ENCODE measurements at places on chromosomes 16 and 17.

DNA sequence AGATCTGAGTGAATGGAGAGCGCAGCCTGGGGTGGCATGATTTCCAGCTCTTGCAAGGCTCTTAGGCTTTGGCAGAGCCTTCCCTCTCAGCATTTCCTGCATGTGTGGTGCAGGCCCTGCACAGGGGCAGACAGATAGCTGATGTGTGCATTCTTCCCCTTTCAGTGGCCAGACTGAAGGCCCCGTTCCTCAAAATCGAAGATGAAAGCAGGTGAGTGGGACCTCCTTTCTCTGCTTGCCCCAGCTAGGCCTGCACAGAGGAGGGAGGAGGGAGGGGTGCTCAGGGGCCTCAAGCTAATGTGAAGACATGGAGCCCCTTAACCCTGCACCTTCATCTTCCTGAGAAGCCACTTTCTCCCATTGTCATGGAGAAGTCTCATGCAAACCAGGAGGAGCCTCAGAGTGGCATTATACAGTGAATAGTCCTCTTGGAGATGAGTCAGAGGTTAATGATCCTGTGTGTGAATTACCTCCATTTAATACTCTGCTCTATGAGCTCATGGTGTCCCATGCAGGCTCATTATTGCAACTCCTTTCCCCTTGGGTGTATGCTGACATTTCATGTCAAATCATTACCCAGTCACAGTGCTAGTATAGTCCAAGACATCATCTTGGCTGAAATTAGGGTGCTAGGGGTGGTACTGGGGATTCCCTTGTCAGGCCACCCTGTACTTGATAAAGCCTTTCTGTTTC lies 20.4 kb upstream of the ADAM11 start:
- DNase-seq: no peak

DNA sequence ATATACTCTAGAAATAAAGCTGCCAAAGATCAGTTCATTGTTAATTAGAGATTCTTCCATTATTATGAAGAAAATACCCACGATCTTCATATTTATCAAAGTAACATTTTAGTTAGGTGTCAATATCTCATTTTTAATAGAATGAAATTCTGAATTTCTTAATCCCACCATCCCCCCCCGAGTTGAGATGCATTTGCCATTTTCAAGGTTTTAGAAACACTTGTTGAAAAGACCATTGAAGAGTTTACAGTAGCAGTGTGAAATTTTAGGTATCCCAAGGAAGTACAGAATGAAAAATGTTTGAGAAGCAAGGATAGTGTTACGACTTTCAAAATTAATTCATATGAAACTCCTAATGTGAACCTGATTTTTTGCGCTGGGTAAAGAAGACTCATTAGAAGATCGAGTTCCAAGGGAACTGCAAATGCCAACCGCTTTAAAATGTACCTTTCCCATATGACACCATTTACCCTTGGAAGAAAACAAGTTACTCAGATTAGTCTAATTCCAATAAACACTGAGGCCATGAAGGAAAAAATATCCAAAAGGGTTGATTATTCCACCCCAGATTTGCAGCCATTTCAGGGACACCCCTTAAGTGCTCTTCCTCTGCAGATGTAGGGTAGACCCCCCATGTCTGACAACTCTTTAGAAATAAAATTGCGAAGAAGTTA lies 731 bp downstream of the IKZF3 start:
- no peak for DNase-seq

GRCh38 chr17:60106340-60107059 lies 27.8 kb upstream of the HEATR6 start:
- no peak for DNase-seq

GRCh38 chr16:15811481-15812400 lies 45.1 kb downstream of the MYH11 start:
- DNase-seq: no peak

DNA sequence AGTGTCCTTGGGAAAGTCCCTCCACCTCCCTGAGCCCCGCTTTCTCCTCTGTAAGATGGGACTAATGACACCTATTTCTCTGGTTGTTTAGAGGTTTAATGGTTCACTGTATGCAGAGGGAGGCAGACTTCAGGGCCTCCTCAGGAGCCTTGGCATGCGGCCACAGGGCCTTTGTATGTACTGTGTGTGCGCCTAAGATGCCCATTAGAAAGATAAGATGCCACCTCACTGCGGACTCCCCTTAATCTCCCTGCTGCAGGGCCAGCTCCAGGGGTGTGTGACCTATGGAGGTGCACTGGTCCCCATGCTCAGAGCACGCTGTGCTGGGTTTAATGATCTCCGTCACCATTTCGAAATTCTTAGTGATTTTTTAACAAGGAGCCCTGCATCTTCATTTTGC lies 59.3 kb downstream of the TMEM235 start:
- no peak for DNase-seq

GRCh38 chr16:80612461-80613017 lies 71.7 kb downstream of the DYNLRB2 start:
- DNase-seq: no peak

- DNase-seq: no peak
Measured at GRCh38 chr17:50532452-50533024, at the start of gene EPN3. EPN3 (plus strand) TSS chr17:50532735; CDS start chr17:50536557, 3,822 bp downstream.

- DNase-seq: no peak
Measured at GRCh38 chr17:46719891-46720290, 98.6 kb downstream of the WNT3 start.

GRCh38 chr17:83174362-83175118 lies 95.1 kb downstream of the METRNL start:
- no peak for DNase-seq
